Stimulated activated CD8-positive, alpha-beta memory T cell treated with anti-CD3 and anti-CD28 coated beads, Interleukin-7, amount 100 ng/mL, for 24 hours (primary cell): ENCODE measurements at places on chromosomes 5 and 9.

DNA sequence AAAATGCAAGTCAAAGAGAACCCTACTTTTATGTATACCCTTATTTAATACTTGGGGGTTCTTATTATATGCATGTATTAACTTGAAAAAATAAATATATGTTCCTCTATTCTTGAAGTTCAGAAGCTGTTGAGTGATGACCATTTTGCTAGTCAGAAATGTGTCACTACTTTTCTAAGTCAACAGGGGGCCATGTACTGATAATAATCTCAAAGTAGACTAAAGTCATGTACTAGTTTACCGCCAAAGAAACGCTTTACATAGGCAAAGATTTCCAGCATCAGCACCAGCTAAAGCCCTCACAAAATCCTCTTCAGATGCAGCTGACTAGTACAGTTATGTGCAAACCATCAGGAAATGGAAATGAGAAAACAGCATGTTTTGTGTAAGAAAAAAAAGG lies 5.7 kb upstream of the BHMT start:
- no peak for DNase-seq

GRCh38 chr9:133845440-133845839 lies 107.3 kb upstream of the SARDH start:
- no peak for DNase-seq

DNA sequence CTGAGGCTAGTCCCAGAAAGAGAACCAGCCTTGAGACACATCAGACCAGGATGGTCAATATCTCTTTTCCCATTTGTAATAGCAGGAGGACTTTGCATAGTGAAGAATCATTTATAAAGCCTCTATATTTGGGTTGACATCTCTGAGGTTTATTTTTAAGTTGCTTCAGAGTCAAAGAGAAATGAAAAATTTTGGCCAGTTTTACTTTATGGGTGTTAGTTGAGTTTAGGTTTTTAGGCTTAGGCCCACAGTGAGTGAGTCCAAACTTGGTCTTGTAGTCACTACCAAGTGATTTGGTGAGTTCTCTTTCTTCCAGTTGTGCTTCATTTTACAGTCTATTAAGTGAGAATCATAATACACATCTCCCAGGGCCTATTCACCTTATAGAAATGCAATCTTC lies 5.3 kb upstream of the MEF2C start:
- DNase-seq: no peak

GRCh38 chr9:5783982-5784381 lies 48.9 kb downstream of the ERMP1 start:
- DNase-seq: no peak

GRCh38 chr5:16480821-16481538 lies 15.4 kb upstream of the ZNF622 start:
- DNase-seq: no peak

DNA sequence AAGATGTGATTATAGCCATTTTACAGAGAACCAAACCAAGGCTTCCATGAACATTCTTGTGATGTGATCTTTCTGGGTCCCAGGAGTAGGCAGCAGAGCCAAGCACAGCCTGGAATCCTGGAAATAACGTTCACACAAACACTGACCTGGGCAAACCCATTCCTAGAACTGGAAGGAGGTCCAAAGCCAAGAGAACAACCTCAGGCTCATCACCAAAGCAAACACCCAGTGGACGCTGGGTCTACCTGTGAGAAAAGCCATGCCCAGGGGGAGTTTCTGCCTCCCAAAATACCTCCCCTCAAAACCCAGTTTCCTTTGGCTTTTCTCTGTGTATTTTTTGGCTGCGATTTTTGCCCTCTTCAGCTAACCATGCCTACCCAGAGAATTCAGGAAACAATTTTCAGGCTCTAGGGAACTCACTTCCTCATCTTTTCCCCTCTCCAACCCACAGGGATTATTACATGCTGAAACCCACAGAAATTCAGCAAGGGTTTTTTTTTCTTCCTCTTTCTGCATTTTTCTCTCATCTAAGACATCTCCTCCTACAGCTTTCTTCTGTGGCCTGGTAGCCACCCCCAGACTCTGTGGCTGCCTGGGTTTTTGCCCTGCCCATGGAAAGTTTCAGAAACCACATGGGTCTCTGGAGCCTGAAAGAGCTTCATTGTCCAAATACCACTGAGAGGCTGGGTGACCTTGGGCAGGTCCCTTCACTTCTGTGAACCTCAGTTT lies 75.0 kb downstream of the TNC start:
- no peak for DNase-seq

- DNase-seq: no peak
Measured at GRCh38 chr9:83588256-83588655, 34.7 kb upstream of the IDNK start.

- DNase-seq: no peak
Measured at GRCh38 chr9:36721846-36722588, 149.3 kb downstream of the MELK start.

GRCh38 chr9:99660191-99660636 lies 161.5 kb upstream of the NR4A3 start:
- no peak for DNase-seq

- DNase-seq: no peak
Measured at GRCh38 chr9:132041798-132042197, 37.9 kb downstream of the MED27 start.

DNA sequence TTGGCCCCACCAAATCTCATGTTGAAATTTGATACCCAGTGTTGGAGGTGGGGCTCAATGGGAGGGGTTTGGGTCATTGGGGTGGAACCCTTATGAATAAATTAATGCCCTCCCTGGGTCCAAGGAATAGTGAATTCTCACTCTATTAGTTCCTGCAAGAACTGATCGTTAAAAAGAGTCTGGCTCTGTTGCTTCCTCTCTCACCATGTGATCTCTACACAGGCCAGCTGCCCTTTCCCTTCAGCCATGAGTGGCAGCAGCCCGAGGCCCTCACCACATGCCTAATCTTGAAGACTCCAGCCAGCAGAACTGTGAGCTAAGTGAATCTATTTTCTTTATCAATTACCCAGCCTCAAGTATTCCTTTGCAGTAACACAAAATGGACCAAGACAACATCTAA lies 106.0 kb downstream of the CAAP1 start:
- DNase-seq: no peak

DNA sequence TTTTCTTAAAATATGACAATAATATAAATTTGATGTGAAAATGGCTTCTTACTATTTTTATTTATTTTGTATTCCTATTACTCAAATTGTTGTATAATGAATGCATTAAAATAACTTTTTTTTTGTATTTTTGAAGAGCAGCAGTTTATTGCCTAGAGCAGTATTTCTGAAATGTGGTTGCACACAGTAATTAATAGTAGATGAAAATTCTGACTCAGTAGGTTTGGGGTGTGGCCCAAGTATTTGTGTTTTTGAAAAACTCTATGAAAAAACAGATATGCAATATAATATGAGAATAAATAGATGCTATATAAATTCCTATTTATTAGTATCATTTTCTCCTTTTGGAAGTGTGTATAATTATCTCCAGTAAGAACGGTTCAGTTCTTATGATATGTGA lies 2225.3 kb upstream of the C9orf72 start:
- DNase-seq: no peak

- DNase-seq: no peak
Measured at GRCh38 chr5:38755181-38755580, 90.6 kb upstream of the OSMR start.

- no peak for DNase-seq
Measured at GRCh38 chr9:18869725-18870124, 163.3 kb downstream of the SAXO1 start.

DNA sequence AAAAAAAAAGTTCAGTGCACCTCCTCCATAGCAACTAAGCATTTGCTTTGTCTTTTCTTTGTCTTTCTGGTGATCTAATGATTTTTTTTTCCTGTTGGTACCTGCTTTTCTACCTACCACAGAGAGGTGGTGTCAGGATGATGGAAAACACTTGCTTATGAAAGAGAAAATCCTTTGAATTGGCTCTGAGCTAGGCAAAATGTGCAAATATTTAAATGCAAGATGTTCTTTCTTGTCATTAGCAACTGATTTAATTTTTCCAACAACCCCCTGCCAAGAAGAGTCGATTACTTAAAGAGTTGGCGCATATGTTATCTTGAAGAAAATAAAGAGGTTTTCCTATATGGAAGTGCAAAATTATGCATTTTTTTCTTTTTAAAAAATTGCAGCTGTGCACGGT lies 37.7 kb downstream of the TNC start:
- DNase-seq: no peak

DNA sequence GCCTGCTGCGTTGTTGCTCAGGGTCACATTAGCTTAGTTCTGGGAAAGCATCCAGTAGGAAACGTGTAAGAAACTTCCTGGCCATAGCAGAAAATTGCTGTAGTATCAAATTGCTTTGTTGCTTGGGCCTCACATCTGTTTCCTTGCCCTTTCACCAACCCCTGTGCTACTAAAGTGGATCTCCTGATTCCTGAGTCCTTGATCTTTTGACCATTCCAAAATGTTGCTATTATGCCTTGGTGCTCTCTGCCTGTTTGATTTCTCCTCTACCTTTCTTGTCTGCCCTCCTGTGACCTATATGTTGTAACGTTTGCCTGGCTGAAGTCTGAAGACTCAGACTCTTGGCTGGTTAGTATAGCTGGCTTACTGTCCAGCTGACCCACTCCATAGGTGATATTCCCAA lies 350.5 kb downstream of the ADGRV1 start:
- no peak for DNase-seq

GRCh38 chr9:108784998-108785397 lies 70.8 kb downstream of the ACTL7B start:
- DNase-seq: no peak

GRCh38 chr5:72600391-72600981 lies 93.3 kb upstream of the ZNF366 start:
- DNase-seq: no peak

DNA sequence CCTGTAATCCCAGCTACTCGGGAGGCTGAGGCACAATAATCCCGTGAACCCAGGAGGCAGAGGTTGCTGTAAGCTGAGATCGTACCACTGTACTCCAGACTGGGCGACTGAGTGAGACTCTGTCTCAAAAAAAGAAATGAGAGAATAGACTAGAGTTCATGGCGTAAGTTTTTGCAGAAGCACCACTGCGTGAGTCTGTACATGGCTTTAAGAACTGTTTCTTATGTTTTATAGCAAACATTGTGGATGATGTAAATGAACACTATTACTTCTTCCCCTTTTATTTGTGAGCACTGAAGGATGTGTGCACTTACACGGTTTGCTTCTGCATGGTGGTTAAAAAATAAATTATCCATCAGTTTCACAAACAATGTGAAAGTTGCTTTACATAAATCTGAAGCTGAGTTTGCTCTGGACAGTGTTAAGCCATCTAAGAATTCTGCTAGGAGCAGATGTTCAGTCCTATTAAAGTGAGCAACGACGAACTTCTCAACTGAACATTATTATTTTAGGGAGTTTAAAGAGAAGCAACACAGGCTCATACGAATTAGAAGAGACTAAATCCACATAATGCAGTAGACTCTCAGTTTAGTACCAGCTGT lies 52.5 kb downstream of the ZFAND5 start:
- DNase-seq: no peak

GRCh38 chr9:78778861-78779374 lies 482.0 kb downstream of the PSAT1 start:
- no peak for DNase-seq

GRCh38 chr5:123718238-123718637 lies 206.3 kb downstream of the CSNK1G3 start:
- no peak for DNase-seq
